ENCODE measurements at places on chromosomes 16 and 17.

- DNase-seq, result no peak
These were observed 298.2 kb upstream of the C16orf82 start for GRCh38 chr16:26768385-26769010.

DNA sequence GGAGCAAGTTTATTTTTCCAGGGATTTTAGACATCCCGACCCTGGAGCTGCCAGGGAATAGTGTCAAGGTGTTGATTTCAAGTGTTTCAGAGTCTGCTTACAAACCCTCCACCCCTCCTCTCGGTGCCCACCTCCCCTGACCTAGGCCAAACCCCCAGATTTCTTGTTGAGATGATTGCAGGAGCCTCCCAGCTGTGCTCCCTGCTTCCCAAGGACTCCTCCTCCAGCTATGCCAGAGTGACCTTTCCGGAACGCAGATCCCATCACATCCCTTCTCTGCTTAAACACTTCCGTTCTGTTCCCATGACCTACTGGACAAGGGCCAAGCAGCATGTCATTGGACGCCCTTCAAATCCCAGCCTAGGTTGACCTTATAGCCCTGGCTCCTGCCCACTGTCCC is 23.7 kb upstream of the CDH1 start:
- no peak for DNase-seq

DNA sequence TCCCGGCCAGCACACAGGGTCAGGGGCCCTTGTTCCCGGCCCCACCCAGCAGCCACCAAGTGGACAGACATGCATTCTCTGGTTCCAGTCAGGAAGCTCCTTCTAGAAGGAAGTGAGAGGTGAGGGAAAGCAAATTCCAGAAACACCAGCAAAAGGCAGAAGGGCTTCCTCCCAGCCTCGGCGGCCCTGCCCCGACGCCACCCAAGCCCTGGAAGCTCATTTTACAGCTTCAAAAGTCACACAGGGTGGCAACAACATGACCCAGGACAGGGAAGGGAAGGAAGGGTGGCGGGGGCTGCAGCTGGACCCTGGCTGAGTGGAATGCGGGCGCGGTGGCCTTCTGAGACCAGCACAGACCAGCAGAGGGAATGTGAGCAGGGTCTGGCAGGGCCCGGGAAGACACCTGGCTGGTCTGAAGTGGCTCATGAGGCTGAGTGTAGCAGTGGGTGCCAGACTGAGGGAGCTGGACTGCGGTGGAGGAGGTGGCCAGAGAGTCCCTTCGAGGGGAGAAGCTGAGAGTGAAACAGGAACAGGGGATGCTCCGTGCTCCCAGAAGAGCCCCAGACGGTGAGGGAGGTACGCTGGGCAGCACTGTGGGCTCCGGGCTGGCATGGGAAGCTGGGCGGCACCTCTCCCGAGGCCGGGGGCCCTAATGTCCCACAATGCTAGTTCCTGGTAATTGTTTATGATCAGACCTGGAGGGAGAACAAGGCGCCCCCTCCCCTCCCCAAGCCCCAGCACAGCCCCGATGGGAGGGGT is 1.9 kb upstream of the UNC13D start:
- no peak for DNase-seq

GRCh38 chr17:64940055-64940454 is 20.8 kb upstream of the LRRC37A3 start:
- DNase-seq, result no peak

DNA sequence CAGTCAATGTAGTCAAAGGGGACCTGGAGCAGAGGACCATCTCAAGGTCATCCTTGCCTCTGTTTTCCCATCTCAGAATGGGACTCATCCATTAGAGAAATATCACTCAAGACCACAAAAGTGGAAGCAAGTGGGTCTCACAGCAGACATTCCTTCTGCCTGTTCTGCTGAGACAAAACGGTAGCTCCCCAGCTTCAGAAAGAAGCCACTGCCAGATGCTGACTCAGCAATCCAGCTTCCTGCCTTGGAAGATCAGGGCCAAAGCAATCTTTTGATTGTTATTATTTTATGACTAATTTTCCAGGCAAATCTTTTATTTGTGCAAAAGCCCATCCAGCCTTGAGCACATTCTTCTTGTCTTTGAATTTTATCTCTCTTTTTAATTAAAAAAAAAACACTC is 86.8 kb downstream of the CCT6B start:
- no peak for DNase-seq

- DNase-seq, result no peak
These were observed at the start of gene TUBG2 for GRCh38 chr17:42659079-42659931. TSS of gene TUBG2 (plus strand) at chr17:42659284. CDS start at chr17:42659504, 220 bp downstream.

DNA sequence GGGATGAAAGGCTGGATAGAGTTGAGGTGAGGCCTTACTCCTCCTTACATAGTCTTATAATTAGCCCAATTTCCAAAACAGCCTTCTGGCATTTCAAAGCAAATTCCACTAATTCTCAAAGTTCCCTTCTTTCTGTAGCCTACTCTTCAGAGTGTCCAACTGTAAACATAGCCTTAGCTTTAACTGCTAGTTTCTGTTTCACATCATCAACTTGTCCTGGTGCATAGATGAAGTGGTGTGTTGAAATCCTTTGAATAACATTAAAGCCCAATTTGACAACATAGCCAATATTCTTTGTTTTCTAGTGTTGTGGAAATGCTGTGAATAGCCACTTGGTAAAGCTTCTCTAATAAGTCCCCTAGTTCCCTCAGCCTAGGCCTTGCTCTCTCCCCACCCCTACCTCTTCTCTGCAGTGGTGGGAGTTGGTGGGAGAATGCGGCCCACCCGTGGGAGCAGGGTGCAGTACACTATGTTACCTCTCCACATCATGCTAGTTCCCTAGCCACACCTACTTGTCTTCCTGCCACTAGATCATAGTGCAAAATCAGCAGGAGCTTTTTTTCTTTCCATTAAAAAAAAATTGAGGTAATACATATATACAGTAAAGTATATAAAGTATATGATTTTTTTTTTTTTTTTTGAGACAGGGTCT is 127.0 kb upstream of the HAS3 start:
- no peak for DNase-seq

DNA sequence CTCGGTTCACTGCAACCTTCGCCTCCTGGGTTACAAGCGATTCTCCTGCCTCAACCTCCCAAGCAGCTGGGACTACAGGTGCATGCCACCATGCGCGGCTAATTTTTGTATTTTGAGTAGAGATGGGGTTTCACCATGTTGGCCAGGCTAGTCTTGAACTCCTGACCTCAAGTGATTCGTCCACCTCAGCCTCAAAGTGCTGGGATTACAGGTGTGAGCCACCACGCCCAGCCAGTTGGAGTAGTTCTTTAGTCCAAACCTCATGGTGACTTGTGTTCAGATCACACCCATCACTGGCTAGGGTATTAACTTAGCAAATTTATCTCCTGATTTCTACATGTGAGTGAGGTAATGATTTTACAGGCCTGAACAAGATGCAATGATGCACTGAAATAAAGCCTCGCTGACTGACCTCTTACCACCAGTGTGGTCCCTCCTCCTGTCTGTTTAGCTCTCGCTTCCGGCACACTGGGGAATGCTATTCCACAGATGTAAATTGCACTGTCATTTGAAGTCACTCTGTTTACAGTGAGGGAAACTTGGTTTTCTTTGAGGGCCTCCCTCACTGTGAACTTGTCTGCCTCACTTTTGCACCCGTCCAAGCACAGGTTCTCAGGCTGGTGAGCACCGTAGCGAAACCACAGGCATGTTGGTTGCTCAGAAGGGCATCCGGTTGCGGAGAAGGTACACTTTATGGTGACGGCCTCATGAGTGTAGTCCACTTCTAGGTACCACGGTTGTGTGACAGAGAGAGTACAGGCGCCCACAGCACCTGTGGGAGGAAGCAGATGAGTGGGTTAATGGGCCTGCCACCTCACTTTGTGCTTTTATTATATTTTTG is 5.5 kb downstream of the IGSF6 start:
- no peak for DNase-seq

- no peak for DNase-seq
These were observed 390 bp downstream of the MLLT6 start for GRCh38 chr17:38705523-38705802.

- no peak for DNase-seq
These were observed 14.5 kb upstream of the PPM1E start for GRCh38 chr17:58741121-58741625.

DNA sequence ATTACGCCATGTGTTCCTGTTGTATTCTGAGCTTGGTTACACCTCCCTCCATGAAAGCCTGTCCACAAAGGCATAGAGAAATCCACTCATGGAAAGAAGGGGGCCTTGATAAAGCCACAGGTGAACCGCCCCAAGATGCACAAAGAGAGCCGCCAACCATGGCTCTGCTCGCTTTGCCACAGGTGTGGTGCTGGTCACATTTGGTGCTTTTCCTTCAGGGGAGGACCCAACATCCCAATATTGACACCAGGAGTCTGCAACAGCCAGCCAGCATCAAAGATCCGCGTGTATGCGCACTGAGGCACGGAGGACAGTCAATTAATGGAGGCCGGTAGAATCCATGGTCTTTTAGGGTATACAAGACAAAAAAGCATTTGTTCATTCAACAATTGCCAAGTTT is 7.3 kb downstream of the ABCA3 start:
- no peak for DNase-seq

Data from activated CD8-positive, alpha-beta memory T cell treated with anti-CD3 and anti-CD28 coated beads for 48 hours (primary cell).